ENCODE measurements at places on chromosomes 2 and 18.

GRCh38 chr2:12176623-12177454 lies 430.4 kb downstream of the LPIN1 start:
- DNase-seq = no peak

DNA sequence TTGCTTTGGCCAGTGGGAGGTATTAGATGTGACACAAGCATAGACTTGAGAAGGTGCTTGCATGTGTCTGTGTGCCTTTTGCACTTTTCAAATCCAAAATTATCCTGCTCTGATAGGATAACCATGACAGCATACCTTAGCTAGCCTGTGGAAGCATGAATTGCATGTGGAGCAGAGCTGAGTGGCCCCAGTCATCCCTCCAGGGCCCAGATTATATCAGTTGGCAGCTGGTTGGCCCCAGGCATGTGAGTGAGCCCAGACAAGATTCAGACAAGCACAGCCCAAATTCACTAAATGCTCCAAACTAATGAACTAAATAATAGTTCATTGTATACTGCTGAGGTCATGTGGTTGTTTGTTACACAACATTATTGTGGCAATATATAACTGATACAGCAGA lies 18.8 kb downstream of the TACR1 start:
- DNase-seq = no peak

DNA sequence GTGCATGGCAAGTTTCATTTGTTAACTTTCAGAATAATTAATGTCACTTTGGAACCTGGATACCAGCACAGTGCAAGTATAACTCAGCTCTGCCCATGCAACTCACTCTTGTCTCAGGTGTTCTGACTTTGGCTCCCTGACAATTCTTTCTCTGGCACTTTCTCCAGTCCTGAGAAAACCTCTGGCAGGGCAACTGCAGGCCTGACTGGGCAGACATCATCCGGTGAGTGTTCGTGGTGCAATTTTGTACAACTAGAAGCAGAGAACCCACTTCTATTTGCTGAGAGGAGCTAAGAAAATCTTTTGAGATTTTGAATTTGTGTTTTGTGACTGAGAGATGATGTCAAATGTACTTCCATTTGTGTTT lies 143.0 kb downstream of the AQP4 start:
- DNase-seq = no peak

DNA sequence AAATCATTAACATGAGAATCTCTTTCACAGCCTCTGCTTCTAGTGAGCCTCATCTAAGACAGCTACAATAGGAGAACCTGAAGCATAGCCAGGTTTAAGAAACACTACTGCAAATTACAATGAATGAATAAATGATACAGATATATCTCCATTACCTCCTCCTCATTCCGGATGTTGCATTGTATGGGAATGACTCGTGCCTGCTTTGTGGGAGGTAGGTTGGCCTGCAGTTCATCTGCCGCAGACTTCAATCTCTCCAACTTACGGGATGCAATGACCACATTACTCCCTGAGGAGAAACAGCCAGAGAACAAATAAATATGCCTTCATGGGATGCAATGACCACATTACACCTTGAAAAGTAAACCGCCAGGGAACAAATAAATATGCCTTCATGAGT lies 15.4 kb downstream of the PECR start:
- no peak for DNase-seq

- DNase-seq = no peak
Observed at GRCh38 chr2:204135752-204136151, 199.2 kb downstream of the ICOS start.

All from activated CD8-positive, alpha-beta memory T cell treated with anti-CD3 and anti-CD28 coated beads for 1 hour (primary cell).